Metanephros (tissue), 2 donors: ENCODE measurements at places on chromosomes 2 and 18. TPM values are rescaled to one million over a fixed set of nuclear protein-coding genes. Genes with fewer than 3 reads are reported as not detected.

Gene PSD4
- total RNA-seq = 18.4 TPM

Gene RPRM
- total RNA-seq = 5.3 TPM

Gene IKZF2
- 13.5 TPM for total RNA-seq

Gene NOSTRIN
- total RNA-seq = 25.3 TPM

Gene TUBA3E
- total RNA-seq = not detected

Gene CTDP1
- total RNA-seq = 21.0 TPM

Gene AQP12A
- not detected for total RNA-seq

Gene GKN1
- not detected for total RNA-seq
